Ammon's horn (tissue), 1 donor: ENCODE measurements at places on chromosomes 11 and 22.
A peak's percentile ranks its signal among the peaks of the same experiment; 100 is the strongest.

- no peak for DNase-seq
Observed at GRCh38 chr11:8241373-8242117, 22.1 kb downstream of the LMO1 start.

- no peak for DNase-seq
Observed at GRCh38 chr11:44398266-44399030, 88.5 kb upstream of the ALX4 start.

DNA sequence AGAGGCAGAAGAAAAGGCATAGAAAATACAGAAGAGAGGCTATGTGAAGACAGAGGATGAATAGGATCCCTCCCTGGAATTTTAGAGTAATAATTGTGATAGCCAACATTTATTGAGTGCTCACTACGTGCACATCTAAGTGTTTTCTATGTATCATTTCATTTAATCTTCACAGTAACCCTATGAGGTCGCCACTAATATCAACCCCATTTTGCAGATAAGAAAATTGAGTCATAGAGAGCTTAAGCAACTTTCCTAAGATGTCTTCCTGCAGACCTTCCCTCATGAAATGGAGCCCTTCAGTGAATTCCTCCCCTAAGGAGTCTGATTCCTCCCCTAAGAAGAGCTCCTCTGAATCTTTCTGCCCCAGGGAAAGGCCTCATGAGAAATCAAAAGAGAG, 38.1 kb downstream of the RRP8 start:
- no peak for DNase-seq

GRCh38 chr11:86341382-86341781, 33.3 kb upstream of the CCDC81 start:
- no peak for DNase-seq

GRCh38 chr11:61602775-61603569, 22.1 kb upstream of the SYT7 start:
- peak; percentile 50 for DNase-seq

GRCh38 chr11:27081056-27081455, 40.4 kb downstream of the BBOX1 start:
- DNase-seq, result no peak

DNA sequence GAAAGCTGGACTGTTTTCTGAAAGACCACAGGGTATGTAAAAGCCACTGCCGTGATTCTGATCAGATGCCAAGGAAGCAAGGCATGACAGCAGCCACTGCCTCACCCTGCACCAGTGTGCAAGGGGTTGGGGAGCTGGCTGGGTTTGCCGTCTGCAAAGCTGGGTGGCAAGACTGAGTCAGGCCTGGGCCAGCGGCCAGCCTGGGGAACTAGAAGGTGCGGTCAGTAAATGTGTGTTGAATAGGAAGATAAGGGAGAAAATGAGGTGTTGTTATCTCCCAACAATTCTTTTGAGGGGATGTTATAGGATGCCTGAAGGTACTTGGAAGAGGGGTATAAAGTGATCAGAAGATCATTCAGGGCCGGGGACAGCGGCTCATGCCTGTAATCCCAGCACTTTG, 8.0 kb downstream of the VSTM5 start:
- no peak for DNase-seq

DNA sequence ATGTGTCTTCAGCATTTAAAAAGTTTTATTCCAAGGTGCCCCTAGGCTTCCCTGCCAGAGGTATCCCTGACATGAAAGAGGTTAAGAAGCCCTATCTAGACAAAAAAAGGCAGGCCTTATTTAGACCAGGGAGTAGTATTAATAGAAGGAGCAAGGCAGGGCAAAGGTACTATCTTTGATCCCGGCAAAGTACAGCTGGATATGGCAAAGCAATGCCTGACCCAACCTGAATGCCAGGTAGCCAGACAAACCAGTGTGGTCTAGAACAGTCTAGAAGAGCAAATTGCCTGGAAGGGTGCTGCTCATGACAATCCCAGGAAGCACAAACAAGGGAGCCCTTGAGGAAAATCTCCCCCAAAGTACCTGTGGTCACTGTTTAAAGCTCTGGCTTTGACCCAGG, 62.6 kb upstream of the SYT13 start:
- no peak for DNase-seq
